T-cell (primary cell): ENCODE measurements at places on chromosomes 7 and 10. TPM values are rescaled to one million over a fixed set of nuclear protein-coding genes. Genes with fewer than 3 reads are reported as not detected.

GRCh38 chr10:124156524-124157260 is 63.3 kb upstream of the CHST15 start:
- DNase-seq, result no peak

DNA sequence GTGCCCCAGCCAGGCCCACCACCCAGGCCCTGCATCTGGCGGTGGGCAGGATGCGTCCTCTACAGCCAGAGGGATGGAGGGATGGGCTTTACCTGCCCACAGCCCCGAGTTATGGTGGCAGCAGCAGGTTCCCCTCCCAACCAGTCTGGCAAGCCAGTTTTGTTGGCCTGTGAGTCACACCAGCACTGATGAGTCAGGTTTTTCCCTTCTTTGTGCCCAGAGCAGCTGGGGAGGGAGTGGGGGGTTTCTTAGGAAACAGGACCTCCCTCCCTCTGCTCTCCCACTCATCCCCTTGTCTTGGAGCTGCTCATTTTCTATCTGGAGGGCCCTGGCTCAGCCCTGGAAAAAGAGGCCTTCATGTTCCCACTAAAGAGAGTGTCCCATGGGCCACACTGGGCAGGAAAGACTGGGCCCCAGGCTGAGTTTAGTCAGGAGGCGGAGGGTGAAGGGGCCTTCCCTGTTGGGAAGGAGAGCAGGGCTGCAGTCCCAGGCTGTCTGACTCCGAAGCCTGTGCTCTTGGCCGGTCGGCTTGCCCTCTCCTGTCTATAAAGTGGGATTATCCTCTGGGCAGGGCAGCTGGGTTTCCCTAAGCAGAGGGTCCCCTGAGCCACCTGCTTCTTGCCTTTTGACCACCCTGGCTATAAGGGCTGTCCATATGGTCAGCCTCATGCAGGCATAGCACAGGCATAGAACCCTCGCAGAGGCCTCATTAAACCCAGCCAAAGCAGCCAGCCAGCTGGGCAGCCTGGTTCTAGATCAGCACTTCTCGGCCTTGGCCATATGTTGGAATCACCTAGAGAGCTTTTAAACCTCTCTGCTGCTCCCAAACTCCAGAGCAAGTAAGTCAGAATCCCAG is 30.2 kb upstream of the ANKRD2 start:
- no peak for DNase-seq

Gene GHITM
- total RNA-seq, result 68.6 TPM

DNA sequence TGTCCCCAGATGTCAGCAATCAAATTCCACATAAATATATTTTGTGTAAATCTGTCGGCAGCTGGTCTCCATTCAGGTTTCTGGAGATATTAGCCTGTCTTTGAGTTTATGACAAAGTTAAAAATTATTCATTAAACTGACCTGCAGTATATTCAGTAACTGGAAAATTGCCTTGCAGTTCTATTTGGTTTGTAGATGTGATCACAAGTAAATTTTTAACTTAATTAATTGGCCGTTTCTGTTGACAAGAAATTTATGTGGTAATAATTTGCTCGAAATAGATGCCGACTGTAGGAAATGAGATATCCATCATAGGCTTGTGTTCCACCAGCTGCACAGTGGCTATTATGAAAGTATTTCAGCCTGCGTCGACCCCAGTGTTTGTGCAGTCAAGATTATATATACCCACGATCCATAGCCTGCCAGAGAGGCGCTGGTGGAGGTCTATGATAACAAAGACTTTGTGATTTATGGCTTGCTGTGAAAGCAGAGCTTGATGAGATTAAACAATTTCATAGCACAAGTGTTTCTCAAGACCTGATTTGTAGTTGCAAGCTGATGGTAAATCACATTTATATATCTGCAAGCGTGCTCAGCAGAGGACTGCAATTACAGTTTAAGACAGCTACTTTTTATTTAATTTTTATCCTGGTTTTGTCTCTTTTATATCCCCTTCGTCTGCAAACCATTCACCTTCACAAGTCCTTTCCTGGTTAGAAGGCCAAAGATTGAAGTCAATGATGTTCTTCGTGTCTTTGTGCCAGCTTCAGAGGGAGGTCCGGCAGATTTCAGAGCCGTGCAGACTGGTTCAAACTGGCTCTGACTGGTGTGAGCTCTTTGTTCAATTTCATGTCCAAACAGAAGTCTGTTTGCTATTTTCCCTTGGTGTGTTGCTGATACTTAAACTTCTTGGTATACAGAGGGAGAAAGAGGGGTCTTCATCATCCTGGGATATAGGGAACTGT is 850.9 kb downstream of the LRMDA start:
- DNase-seq, result no peak

- DNase-seq, result no peak
These were observed 51.9 kb upstream of the PIK3AP1 start for GRCh38 chr10:96772196-96772595.

- no peak for DNase-seq
These were observed 40.9 kb downstream of the CCNY start for GRCh38 chr10:35377050-35377728.
